ENCODE measurements at places on chromosomes 7 and 10. TPM values are rescaled to one million over a fixed set of nuclear protein-coding genes. Genes with fewer than 3 reads are reported as not detected.

FGF8 gene
- 7.0 TPM for polyA plus RNA-seq

MYPN gene
- 0.05 TPM for polyA plus RNA-seq

DMBT1 gene
- 0.16 TPM for polyA plus RNA-seq

GRCh38 chr10:59311025-59311424, 51.3 kb downstream of the FAM13C start:
- DNase-seq = no peak

GRCh38 chr7:54581511-54581910, 39.3 kb downstream of the VSTM2A start:
- DNase-seq = no peak

DNA sequence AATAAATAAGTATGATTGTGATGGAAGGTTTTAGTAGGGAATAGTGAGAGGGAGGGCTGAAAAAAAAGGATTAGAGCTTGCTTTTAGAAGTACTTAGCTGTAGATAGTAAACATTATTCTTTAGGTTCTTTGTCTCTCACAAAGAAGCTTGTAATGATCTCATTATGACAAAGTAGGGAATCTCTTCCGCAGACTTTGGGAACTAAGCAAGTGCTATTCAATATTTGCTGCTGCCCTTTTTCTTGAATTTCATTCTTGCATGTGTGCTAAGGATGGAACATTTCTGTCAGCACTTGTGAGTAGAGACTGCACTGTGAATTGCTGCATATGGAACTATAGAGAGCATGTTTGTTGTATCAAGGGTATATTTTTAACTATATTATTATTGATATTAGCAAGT, 173.4 kb downstream of the ST7 start:
- DNase-seq = no peak

DNA sequence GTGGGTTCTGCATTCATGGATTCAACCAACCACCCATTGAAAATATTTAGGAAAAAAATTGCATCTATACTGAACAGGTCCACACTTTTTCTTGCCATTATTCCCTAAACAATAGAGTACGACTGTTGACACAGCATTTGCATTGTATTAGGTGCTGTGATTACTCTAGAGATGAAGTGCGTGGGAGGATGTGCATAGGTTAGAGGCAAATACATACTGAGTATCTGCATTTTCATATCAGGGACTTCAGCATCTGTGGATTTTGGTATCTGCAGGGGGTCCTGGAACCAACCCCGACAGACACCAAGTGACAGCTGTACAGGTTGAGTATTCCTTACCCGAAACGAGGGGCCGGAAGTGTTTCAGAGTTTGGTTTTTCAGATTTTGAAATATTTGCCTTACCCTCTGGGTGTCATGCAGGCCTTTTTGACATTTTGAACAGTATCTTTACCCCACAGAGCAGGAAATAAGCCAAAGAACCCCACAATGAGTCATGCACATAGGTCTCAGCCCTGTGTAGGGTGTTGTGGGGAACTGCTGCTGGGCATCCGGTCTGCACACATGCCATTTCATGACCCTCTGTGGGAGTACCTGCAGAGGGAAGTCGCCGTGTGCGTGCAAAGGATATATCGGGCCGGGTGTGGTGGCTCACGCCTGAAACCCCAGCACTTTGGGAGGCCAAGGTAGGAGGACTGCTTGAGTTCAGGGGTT, 14.5 kb downstream of the NUDT5 start:
- DNase-seq = no peak

DNA sequence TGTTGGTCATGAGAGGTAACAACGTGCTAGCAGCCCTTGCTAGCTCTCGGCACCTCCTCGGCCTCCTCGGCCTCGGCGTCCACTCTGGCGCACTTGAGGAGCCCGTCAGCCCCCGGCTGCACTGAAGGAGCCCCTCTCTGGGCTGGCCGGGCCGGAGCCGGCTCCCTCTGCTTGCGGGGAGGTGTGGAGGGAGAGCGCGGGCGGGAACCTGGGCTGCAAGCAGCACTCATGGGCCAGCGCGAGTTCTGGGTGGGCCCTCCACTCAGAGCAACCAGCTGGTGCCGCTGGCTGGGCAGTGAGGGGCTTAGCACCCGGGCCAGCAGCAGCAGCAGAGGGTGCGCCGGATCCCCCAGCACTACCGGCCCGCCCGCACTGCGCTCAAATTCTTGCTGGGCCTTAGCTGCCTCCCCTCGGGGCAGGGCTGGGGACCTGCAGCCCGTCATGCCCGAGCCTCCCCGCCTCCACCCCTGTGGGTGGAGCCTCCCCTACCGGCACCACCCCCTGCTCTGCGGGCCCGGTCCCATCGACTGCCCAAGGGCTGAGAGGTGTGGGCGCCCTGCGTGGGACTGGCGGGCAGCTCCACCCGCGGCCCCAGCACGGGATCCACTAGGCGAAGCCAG, 96.1 kb downstream of the PAXIP1 start:
- DNase-seq = no peak

All from renal cortex interstitium (tissue), 15 donors.